Progenitor cell of endocrine pancreas (in vitro differentiated cells): ENCODE measurements at places on chromosomes 16 and 17. TPM values are rescaled to one million over a fixed set of nuclear protein-coding genes. Genes with fewer than 3 reads are reported as not detected.

Gene GDPD1
- 19.5 TPM in 2 replicates for total RNA-seq

DNA sequence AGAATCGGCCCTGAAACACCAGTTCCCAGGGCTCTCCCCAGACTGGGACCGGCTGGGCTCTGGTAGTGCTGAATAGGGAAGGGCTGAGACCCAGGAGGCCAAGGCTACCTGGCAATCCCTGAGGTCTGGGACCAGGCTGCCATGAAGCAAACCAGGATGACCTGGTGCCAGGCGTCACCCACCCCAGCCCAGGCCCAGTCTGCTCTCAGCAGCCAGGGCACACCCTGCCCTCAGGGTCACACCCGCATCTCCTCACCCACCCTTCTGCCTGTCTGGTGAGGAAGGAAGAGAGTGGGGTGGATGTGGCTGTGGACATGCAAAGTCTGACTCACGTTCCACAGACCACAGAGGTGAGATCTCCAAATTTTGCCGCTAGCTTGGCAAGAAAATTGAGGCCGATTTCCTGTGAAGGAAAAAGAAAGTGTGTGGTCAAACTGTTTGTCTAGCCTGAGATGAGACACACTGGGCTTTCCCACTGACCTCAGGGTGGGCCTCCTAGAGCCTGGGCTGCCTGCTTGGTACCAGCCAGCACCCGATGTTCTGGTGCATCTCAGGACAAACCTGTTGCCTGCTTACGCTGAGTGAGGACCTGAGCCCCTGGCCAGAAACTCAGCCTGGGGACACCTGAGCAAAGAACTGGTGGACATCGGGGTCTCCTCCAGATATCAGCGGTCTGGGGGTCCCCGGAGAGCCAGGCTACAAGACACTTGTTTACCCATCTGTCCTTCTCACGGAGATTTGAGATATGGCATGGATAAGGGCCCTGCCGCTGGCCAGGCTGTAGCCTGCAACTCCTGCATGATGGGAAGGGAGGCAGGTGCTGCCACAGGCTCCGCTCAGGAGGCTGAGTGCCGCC is 6.3 kb upstream of the RAB37 start:
- no peak for DNase-seq

DNA sequence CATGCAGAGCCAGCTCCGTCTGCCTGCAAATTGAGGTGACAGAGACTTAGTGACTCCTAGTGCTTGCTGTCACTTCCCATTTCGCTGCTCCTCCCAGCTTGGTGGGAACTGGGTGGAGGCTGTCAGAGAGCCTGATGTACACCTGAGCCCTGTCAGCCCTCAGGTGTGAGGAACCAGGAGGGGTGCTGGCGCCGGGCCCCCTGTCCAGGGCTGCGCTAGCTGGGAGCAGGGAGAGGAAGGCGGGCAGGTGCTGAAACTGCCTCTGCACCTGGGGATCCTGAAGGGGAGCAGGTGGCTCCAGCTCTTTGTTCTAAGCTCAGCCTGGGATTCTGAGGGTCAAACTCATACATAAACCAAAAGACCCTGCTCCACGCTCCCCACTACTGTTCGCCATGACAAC is 10.8 kb upstream of the WSCD1 start:
- no peak for DNase-seq

- no peak for DNase-seq
Observed at GRCh38 chr16:11236461-11237254, 19.3 kb downstream of the SOCS1 start.

Gene EMP2
- 10.5 and 11.6 TPM in 2 replicates for total RNA-seq

DNA sequence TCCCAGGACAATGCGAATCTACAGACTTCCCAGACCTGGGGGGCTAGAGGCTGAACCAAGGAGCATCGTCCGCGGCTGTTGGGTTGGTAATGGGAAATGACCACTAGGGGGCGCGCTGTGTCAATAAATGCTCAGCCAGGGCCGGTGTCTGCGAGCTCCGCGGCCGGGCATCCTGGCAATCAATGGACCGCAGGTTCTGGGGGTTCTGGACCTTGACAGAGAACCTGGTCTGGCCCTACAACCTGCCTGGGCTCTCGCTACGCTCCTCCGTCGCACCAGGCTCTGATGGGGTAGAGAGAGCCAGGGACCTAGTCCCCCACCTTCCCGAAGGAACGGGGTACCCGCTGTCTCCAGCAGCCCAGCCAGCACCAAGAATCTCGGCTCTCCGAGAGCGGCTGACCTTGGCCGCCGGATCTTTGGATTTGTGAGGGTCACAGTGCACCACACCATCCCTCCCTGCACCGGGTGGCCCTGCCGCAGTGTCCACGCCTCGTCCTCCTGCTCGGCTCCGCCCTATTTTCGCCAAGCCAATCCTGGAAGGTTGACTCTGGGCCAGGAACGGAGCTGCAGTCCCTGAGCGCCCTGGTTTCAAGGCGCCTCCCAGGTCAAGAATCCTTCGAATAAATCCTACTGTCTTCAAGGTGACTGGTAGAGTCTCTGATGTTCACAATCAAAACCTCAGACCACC is 20.4 kb upstream of the BEAN1 start:
- DNase-seq = peak; percentile 81

DNA sequence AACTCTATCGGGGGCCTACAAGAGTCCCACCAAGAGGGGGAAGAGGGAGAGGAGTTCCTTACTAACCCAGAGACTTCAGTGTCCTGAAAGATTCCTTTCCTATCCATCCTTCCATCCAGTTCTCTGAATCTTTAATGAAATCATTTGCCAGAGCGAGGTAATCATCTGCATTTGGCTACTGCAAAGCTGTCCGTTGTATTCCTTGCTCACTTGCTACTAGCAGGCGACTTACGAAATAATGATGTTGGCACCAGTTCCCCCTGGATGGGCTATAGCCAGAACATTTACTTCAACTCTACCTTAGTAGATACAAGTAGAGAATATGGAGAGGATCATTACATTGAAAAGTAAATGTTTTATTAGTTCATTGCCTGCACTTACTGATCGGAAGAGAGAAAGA is 70.0 kb downstream of the CDK12 start:
- no peak for DNase-seq

GRCh38 chr17:40122136-40122998 is 596 bp downstream of the MSL1 start:
- peak; percentile 37 for DNase-seq

Gene NPIPB9
- 3.2 and 3.4 TPM in 2 replicates for total RNA-seq

DNA sequence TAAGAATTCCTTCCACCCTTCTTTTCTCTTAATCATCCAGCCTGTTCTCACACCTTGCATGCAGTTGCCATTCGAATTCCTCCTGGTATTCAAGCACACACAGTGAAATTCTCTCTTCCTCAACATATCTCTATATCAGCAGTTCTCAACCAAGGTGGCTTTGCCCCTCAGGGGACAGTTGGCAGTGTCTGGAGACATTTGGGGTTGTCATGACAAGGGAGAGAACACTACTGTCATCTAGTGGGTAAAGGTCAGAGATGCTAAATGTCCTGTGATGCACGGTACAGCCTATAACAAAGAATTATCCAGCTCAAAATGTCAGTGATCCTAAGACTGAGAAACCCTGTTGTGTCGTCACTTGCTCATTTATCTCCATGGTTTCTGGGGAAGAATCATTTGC is 94.8 kb upstream of the CPHXL start:
- no peak for DNase-seq

GRCh38 chr17:40022961-40023541 is 7.8 kb downstream of the CSF3 start:
- DNase-seq = no peak

DNA sequence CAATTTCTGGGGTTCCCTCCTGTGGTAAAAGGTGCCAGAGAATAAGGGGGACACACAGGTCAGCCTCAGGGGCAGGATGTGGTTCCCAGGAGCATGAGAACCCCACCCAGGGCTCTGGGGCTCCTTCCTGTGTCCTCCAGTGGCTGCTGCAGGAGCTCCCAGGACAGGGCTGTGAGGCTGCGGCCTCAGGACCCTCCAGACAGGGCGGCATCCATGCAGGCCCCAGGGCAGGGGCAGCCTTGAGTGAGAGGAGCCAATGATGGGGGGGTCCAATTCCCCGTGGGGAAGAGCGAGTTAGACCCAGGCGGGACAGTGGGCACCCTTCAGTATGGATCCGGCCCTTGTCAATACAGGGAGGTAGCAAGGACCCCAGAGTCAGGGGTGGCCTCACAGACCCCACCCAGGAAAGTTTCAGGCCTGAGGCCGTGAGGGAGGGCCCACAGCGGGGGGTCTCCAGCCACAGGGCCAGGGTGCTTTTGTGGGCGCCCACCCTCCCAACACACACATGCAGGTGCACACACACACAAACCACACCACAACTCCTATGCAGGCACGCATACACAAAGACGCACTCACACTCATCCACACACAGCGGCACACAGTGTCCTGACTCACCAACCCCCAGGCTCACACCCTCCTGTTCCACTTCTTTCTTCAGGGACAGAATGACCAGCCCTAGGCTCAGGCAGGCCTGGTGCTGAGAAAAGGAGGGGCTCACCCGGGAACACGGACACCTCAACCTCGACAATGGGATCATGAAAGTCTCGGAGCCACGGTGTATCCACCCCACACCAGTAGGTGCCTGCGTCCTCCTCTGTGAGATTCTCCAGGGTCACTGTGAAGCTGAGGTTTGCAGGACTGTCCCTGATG is 1.8 kb downstream of the CD300C start:
- no peak for DNase-seq

GRCh38 chr17:20982589-20983358 is 60.0 kb downstream of the USP22 start:
- DNase-seq = no peak

Gene PRSS33
- 0.27 and 0.31 TPM in 2 replicates for total RNA-seq

DNA sequence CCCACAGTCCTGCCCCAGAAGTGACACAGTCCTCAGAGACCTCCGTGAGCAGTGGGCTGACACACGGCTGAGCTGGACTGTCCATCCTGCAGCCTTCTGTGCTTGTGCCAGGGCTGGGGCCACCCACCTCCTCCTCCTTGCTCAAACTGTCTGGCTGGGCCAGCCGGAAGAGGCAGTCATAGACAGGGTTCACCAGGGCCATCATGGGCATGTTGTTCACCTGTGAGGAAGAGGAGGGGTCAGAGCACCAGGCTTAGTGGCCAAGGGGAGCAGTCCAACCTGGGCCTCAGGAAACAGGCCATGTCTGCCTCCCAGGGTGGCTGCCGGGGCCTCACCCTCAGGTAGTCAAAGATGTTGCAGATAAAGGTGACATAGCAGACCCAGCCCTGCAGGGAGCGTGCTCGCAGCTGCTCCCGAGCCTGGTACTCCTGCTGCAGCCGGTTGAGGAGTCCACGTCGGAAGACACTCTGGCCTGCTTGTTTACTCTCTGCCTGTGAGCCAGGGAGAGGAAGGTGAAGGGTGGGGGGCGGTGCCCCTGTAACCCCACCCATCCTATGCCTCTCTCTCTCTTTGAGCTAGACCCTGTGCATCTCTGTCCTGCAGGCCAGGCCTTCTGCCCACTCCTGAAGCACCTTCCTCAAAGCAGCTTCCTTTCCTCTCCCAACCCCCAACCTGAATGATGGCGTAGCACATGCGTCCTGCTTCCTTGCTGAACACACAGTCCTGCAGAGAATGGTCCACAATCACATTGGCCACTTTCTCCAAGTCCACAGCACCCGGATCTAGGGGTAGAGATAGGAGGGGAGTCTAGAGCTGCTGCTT is 3.4 kb downstream of the MIF4GD start:
- no peak for DNase-seq

DNA sequence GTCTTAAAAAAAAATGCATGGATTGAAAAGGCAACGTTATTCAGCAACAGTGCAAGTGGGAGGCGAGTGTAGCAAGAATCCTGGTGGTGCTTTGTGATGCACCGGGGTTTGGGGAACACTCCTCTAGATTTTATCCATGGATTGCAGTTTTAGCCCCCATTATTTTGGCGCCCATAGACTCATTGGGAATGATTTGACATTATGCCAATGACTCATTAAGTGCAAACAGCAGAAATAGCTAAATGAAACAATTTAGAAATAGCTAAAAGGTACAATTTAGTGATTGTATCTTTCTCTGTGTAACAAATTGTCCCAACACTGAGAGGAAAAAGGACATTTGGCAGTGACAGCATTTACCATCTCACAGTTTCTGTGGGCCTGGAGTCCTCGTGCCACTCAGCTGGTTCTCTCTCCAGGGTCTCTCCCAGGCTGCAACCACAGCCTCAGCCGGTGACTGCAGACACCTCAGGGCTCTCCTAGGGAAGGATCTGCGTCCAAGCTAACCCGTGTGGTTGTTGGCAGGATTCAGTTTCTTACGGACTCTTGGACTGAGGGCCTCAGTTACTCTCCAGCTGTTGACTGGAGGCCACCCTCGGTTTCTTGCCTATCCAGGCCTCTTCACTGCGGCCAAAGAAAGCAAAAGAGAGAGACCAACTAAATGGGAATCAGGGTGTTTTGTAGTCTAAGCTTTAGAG is 398.7 kb downstream of the SNX29 start:
- no peak for DNase-seq

DNA sequence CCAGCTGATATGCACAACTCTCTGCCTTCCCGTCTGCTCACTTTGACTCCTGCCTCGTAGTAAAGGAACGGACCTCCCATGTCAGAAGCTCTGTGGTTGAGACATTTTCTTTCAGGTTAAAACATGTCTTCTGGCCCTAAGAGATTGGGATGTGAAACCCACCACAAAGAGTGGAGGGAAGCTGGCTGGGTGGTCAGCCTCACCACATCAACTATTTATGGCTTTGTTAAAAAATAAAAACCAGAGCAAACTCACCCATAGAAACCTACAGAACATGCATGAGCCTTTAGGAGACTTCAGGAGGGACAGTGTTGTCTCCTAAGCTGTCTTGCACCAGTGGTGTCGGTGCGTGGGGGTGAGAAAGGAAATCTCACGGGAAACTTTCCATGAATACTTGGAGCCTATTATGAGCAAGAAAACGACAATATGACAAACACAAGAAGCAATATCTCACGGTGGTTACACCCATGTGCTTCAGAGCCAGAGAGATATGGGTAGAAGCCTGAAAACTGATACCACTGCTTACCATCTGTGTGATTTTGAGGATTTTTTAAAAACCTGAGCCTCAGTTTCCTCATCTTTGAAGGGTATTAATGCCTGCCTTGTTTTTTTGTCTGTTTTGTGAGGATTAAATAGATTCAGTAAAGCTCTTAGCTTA is 61.7 kb upstream of the XYLT1 start:
- DNase-seq = no peak

GRCh38 chr16:53619235-53619634 is 84.4 kb downstream of the RPGRIP1L start:
- no peak for DNase-seq

DNA sequence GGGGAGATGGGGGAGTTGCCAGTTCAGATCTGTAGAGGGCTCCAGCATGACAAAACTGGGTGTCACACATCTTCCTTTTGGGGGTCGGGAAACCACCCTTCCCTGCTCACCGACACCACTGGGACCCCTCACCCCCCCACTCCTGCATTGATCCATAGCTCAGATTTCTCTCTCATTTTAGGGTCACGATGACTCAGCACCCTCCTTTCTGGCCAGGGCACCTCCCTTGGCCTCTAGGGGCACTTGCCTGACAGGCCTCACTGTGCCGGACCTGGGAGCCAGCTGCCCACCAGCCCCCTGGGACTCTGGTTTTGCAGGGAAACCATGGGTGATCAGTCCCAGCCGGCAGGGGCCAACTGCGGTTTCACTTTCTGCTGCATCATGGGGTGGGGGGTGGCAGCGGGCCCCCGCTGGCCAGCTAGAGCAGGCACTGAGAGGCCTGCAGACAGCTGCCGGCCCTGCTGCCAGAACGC is 239.4 kb downstream of the MRTFB start:
- no peak for DNase-seq

GRCh38 chr16:77739559-77739892 is 17.2 kb downstream of the NUDT7 start:
- DNase-seq = no peak

Gene MSLN
- total RNA-seq = 0.50 TPM in 1 of 2 replicates, not detected in the other

Gene PLEKHG4
- 3.3 and 3.8 TPM in 2 replicates for total RNA-seq

- no peak for DNase-seq
Observed at GRCh38 chr17:2064980-2065785, 10.3 kb downstream of the HIC1 start.

GRCh38 chr17:5254903-5255521 is 20.4 kb upstream of the SCIMP start:
- no peak for DNase-seq

- no peak for DNase-seq
Observed at GRCh38 chr17:81558941-81559806, 7.0 kb upstream of the FAAP100 start.
